ENCODE measurements at places on chromosomes 2 and 18.
A peak's percentile ranks its signal among the peaks of the same experiment; 100 is the strongest.

DNA sequence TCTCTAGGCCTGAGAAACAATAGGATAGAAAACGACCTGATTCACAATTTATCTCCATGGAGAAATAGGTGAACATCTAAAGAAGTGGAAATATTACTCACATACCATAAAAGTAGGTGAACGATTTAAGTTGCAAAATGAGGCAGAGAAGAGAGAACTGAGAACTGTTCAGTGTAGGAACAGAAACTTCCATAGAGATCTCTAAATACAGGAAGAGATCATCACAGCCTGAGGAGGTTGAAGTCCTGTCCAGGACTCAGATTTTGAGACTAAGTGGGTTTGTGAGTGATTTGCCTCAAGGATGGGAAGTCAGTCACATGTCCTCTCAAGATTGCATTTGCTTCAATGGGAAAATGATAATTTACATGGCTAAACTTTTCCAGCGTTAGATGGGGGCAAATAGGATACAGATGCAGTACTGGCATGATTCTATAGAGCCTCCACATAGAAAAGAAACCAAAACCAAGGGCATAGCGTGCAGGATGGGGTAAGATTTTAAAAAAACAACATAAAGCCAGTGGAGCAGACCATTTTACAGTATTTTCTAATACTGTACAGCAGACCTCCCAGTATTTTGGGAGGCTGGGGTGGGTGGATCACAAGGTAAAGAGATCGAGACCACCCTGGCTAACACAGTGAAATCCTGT is 68.8 kb downstream of the MEP1B start:
- DNase-seq = no peak

GRCh38 chr2:160522951-160523710 is 29.5 kb upstream of the RBMS1 start:
- peak; percentile 10 for DNase-seq

GRCh38 chr2:237540823-237541222 is 25.6 kb upstream of the PRLH start:
- DNase-seq = no peak

GRCh38 chr2:197993363-197993762 is 189.0 kb downstream of the PLCL1 start:
- no peak for DNase-seq

Measured in brain pericyte (primary cell).